Activated CD4-positive, alpha-beta T cell treated with anti-CD3 and anti-CD28 coated beads, Interleukin-2, amount 50 U/mL, for 16 hours (primary cell): ENCODE measurements at places on chromosomes 12 and 14.

GRCh38 chr12:55845785-55846496 lies 3.2 kb upstream of the MMP19 start:
- no peak for DNase-seq

GRCh38 chr14:69643430-69644200 lies 32.2 kb downstream of the SUSD6 start:
- no peak for DNase-seq

DNA sequence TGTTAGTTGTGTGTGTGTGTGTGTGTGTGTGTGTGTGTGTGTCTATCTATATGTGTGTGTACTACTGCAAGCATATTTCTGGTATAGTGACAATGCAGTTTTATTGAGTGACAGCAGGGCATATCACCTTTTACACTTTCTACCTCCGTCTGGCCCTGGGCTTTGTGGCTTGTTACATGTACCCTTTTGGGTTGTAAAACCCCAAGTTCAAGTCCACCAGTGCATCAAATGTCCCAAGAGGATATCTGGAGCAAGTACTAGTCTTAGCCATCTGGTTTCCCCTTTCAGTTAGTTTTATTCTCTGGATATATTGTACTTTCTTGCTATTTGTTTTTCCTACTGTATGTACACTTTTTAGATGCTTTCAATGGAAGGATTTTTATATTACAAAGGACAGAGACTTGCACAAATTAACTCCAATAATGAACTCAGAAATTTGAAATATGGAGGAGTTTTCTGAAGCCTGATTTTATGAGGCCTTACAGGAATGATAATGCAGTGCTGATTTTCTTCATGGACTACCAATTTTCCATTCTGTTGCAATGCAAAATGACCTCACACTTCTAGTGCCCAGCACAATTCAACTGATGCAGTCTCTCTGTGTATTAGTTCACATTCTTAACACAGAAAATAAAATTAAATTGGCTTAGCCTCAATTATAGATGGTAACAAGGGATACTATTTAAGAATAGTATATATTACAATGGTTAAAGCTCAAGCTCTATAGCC lies 29.1 kb downstream of the SLC16A7 start:
- no peak for DNase-seq

GRCh38 chr12:63250486-63250885 lies 99.5 kb upstream of the AVPR1A start:
- no peak for DNase-seq
